ENCODE measurements at places on chromosomes 2 and 18.

GRCh38 chr18:58682429-58683069, 11.3 kb downstream of the MALT1 start:
- no peak for DNase-seq

GRCh38 chr2:215966951-215967350, 46.4 kb downstream of the MREG start:
- DNase-seq = no peak

- DNase-seq = peak; percentile 43
These were observed 1.4 kb downstream of the RNF138 start for GRCh38 chr18:32093102-32093511.

- no peak for DNase-seq
These were observed 21.7 kb upstream of the RIF1 start for GRCh38 chr2:151388011-151388410.

- peak; percentile 58 for DNase-seq
These were observed 26.8 kb downstream of the AAK1 start for GRCh38 chr2:69616755-69617154.

DNA sequence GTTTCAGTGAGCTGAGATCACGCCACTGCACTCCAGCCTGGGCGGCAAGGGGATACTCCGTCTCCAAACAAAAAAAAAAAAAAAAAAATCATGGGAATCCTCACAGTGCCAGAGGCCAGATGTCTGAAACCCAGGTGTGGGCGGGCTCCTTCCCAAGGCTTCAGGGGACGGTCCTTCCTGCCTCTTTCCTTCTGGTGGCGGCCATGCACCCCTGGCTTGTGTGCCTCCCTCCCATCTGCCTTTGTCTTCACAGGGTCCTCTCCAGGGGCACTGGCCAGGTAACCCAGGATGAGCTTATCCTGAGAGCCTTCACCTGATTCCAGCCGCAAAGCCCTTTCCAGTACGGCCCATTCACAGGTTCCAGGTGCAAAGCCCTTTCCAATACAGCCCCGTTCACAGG, 40.9 kb upstream of the GPC1 start:
- no peak for DNase-seq

- DNase-seq = no peak
These were observed 107.1 kb downstream of the UNC80 start for GRCh38 chr2:209878701-209879100.

DNA sequence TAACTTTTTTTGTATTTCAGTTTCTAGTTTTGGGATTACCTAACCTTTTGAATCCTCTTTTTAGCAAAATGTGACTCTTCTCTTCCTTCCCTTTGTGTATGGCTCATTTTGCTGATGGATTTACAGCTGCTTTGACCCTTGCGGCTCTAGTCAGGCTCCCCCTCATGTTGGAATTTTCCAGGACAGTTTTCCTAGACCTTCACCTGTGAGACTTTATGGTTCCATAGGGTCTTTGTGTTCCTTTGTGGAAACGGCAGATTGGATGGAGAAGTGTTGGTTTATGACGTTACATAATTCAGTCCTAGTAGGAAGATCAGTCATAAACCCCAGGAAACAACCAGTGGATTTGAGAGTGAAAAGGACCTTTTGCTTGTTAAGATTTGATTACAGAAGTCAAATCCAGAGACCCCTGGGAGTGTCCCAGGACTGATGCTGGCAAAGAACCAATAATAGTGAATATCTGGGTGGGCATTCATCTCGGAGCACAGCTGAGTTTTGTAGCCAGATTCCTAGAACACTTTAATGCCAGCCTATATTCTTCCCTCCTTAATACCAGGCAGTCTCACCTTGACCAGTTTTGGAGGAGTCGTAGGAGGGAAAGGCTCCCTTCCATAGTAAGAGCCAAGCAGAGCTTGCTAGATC, 42.7 kb downstream of the SOCS6 start:
- DNase-seq = no peak

DNA sequence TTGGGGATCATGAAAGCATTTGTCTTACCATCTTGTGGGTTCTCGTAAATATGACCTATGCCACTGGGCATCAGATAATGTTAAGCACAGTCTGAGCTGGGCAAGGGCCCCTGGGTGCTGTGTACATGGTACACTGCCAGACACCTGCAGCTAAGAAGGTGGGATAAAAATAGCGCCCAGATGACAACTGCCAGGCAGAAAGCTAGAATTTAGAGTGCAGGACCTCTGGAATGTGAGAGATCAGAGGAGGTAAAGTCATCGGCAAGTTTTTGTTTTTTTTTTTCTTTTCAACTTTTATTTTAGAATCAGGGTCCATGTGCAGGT, 53.8 kb upstream of the CYRIA start:
- DNase-seq = no peak

- DNase-seq = no peak
These were observed 17.0 kb downstream of the TTLL4 start for GRCh38 chr2:218727502-218728165.

GRCh38 chr2:236113948-236114347, 54.2 kb downstream of the GBX2 start:
- no peak for DNase-seq

DNA sequence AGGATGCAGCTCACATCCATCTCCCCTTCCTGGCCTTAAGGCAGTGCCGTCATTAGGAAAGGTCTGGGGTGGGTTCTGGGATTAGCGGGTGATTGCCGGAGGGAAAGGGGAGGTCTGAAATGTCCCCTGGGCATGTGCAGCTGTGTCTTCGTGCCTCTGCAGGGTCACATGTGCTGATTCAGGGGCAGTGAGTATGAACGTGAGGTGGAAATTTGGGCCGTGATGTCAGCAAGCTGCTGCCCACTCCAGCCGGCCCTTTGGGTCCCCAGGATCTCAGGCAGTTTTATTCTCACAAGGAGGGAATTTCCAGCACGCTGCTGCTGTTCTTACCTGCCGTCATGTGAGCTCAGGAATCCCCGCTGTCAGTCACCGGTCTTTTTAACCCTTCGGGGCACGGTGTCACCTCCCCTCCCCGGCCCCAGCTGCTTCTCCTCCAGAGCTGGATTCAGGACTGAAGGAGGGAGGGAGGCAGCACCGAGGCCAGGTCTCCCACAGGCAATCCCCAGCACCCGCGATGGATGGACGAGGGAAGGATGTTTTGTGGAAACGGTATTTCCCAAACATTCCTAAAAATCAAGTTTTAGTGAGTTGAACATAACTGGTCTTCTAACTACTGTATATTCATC, 23.5 kb downstream of the GPR35 start:
- DNase-seq = no peak

DNA sequence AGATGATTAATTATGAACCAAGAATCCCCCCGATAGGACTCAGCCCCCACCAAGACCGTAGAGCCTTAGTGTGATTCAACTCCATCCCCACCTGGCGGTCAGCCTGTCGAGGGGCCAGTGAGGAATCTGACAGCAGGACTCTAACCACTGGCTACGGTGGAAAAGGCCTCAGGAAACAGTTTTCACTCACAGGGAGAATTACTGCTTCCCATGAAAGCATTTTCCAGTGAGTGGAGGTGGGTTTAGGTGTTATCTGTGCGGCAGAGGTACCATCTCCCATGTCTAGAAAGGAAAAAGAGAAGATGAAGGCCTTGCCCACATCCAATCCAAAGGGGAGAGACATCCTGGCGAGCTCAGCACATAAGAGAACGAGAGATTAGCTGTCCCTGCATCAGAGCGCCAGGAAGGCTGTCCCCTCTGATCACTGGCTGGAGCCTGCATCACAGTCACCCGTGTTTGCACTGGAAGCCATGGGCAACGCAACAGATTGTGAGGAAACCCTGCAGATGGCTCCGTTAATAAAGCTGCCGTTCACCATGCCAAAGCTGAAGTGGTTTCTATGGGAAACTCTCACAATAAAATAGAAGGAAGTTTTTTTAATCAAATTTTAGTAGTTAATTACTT, 22.3 kb downstream of the COX7A2L start:
- DNase-seq = no peak

DNA sequence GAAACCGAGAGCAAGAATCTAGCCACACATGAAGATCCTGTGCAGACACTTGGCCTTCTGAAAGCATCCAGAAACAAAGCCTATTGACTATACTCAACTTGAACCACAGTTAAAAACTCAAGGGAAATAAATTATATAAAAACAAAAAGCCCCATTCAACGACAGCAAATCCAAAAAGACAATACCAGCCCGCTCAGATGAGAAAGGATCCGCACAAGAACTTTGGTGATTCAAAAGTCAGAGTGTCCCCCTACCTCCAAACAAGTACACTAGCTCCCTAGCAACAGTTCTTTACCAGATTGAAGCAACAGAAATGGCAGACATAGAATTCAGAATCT, 163.2 kb downstream of the WDPCP start:
- no peak for DNase-seq

GRCh38 chr2:230942920-230943896, 18.2 kb upstream of the GPR55 start:
- DNase-seq = peak; percentile 68

DNA sequence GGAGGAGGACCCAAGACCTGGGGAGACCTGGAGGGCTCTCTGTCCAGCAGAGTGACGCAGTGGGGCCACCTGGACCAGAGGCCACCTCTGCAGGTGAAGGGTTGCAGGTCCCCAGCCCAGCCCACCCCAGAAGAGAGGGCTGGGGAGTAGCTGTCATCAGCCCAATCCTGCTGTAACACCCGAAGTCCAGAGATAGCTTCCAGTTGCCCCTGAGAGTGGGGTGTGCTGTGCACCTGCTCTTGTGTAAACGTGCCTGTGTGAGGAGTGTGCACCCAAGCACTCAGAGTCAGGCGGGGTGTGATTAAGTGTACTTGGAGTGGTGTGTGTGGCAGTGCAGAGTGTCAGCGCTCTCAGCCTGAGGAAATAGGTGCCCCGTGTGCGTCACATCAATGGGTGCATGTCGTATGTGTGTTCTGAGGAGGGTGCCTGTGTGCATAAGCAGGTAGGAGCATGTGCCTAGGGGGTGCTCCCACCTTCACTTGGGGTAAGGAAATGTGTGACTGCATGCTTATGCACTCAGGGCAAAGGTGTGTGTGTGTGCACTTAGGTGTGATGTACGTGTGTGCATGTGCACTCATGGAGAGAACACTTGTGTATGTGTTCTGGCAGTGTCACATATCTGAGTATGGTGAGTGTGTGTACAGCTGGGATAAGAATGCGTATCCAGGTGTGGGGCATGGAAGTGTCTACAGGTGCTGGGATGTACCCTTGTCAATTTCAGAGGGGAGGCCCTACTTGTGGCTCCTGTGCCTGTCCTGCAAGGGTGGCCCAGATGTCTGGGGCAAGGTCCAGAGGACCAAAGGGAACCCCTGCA, 672 bp downstream of the ATP6V1B1 start:
- DNase-seq = no peak

DNA sequence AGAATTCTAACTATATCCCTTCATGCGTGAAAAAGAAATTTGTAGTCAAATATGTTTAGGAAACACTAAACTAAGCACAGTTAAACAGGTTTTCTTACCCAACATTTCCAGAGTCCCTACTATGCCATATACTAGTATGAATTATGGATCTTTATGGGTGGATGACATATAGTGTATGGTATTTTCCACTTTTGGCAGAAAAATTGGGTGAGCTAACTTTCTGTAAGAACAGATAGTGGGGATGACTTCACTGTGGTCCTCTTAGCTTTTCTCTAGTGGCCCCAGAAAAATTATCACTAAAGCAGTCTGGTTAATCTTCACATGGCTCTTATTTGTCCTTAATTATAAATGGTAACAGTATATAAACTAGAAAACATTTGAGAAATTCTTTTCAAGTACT, 240.0 kb upstream of the GULP1 start:
- DNase-seq = no peak

- no peak for DNase-seq
These were observed 153.4 kb downstream of the GPD2 start for GRCh38 chr2:156589381-156590079.

DNA sequence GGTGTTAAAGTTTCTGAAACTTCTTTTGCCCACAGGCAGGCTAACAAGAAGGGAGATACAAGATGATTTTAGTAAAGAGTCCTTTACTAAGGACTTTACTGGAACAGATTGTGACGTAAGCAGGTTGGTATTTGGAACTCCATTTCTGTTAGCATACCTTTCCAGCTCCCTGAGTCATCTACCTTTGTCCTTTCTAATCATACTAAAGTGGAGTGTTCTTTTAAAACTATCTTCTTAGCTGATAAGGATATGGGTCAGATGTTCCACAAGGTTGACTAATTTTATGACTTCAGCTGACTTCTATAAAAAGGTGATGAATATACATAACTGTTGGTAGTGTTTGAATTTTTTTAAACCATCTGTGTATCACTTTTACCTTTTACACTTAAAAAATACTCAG, 21.1 kb downstream of the UGP2 start:
- no peak for DNase-seq

GRCh38 chr18:48884306-48884705, 66.5 kb downstream of the SMAD7 start:
- no peak for DNase-seq

- DNase-seq = no peak
These were observed 147.0 kb downstream of the NEDD4L start for GRCh38 chr18:58190842-58191530.

GRCh38 chr2:218605432-218605831, 2.3 kb upstream of the PLCD4 start:
- no peak for DNase-seq

DNA sequence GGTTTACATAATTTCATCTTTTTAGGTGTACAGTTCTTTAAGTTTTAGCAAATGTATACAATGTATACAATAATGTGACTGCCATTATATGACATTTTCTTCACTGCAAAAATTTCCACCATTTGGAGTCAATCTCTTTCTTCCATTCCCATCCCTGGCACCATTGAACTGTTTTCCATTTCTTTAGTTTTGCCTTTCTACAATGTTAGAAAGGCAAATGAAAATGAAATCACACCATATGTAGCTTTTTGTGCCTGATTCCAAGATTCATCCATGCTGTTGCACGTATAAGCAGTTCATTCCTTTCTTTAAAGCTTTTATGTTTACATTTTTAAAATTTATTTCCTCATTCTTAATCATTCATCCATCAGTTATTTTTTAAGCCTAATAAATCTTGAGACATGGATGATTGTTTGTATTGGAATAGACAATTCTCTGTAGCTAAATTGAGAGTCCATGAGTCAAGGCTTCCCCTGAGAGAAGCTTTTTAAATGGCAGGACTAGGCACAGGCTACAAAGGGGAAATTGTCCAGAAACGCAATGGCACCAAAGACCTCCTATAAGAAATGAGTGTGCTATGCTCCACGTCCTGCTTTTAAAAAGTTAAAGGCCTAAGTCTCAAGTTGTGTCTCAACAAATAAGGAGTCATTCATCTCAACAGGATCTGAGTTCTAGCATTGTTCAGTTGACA, 8.7 kb upstream of the COL5A2 start:
- DNase-seq = no peak

DNA sequence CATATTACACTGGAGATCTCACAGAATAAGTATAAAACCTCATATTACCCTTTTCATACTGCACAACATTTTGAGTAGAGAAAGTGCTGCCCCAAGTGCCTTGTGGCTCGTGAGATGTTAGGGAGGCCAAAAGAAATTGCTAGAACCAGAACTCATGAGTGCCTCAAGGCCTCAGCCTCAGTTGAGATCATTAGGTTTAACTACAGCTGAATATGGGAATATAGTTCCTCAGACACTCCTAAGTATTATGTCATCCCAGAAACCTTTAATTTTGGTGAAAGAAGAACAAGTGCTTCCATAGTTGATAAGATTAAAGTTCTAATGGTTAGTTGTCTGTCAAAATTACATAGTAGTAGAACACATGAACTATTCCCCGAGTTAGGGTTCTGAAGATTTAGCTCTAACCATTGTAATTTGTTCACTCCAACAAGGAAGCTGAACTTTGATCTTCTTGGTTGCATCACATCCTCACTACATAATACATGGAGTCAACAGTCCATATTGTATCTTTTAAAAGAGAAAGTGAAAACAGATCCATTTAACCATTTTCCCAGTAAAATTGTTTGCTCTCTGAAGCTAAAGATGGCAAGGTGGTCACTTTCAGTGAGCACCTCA, 9.6 kb upstream of the AQP4 start:
- no peak for DNase-seq

GRCh38 chr2:140177086-140177485, 1396.9 kb upstream of the NXPH2 start:
- no peak for DNase-seq
